ENCODE measurements at places on chromosomes 7 and 10.
A peak's percentile ranks its signal among the peaks of the same experiment; 100 is the strongest.

- no peak for DNase-seq
These were observed 251.7 kb upstream of the CXCL12 start for GRCh38 chr10:44636625-44637024.

DNA sequence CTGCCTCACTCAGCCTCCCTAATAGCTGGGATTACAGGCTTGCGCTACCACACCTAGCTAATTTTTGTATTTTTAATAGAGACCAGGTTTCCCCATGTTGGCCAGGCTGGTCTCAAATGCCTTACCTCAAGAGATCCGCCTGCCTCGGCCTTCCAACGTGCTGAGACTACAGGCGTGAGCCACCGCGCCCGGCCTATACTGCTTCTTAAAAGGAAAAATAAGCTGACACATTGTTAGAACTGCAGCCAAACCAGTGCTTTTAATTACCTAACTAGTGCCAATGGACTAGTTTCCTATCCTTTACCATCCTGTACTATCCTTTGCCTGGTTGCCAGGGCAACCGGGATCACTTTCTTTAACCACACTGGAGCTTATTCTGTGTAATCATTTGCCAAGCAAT is 108.0 kb downstream of the LRRTM3 start:
- DNase-seq = no peak

DNA sequence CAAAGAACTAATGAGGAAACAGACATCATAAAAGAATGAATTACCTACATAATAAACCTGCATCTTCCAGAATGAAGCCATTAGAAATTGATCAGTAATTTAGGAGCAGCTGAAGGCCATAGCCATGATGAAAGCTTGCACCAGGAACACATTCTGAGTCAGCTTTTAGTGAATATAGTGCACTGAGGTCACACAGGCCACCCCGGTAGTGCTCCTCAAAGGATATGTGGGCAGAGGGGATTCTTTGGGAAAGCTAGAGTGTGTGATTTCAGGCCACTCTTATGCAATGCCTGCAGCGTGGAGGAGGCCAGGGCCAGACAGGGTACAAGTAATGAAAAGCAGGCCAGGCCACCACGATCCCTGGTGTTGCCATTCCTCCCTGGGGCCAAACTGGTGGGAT is 451.9 kb downstream of the GRID1 start:
- no peak for DNase-seq

DNA sequence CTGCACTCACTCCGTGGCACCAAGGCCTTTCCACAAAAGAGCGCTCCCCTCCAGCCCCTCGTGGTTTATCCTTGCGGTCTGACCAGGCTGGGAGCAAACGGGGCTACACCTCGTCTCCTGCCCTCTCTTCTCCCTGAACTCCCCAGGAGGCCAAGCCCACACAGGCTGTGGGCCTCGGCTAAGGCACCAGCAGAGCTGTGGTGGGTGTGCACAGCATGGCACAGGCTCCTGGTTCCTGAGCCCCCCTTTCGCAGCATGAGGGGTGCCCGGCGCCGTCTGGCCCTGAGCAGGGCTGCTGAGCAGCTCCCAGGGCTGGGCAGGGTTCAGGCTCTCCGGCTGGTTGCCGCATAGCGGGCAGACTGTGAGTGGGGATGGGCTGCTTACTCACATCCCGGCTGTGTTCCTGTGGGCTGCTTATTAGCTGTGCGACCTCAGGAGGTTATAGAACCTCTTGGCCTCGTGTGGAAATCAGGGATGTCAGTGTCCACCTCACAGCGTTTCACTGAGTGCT is 90.4 kb downstream of the ZMIZ1 start:
- DNase-seq = no peak

DNA sequence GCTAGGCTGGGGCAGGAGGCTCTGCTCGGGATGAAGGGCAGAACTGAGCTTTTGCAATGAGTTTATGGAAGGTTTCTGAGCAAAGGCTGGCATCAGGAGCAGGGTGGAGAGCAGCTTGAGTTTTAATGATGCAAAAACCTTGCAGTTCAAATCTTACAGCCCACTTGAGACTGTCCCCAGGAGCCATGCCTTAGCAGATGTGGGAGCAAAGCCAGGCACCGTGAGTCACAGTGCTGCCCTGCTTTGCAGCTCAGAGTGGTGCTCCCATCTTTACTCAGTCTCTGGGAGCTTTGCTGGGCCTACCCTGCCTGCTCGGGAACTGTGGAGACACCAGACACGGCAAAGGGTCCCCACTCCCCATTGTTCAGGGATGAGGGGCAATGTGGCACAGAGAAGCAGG is 122.4 kb upstream of the NPS start:
- no peak for DNase-seq

GRCh38 chr7:39304178-39304577 is 262.0 kb upstream of the YAE1 start:
- DNase-seq = no peak

DNA sequence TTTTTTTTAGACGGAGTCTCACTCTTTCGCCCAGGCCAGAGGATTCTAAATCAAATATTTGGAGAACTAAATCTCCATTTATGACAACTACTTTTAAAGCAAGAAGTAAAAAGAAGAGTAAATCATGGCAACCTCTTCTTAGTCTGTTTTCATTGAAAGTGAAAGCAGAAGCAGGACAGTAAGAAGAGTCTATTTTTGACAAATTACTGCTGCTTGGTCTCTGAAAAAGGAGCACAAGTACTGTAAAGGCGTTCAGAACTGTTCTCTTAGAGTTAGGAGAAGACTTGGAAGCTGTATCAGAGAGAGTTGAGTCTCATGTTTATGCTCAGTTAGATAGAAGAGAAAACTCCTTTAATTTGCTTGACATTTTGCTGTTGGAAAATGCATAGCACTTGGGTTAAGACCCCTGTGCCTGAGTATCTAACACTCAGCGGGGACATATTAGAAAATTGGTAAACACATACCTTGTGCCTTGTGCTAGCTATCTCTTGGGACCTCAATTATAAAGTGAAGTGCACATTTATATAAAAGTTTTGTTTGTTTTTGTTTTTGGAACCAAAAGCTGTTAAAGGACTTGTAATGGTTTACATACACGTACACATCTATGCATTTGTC is 433.0 kb downstream of the ANKRD7 start:
- peak; percentile 21 for DNase-seq

DNA sequence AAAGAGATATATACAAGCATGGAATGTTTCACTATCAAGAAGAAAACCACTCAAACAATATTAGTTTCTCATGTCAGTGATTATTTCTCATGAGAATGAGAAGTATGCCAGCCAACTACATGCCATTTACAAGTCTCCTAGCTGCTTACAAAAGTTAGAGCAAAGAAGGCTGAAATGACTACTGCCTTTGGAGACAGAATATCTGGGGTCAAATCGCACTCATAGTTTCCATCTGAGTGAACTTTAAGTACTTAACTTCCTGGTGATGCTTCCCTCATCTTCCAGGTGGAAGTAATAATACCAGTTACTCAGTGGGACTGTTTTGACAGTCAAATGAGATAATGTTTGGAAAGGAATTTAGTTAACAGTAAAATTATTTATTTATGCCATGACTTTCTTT is 42.0 kb upstream of the RHOBTB1 start:
- DNase-seq = no peak

- no peak for DNase-seq
These were observed 115.8 kb upstream of the CTBP2 start for GRCh38 chr10:125276133-125276532.

DNA sequence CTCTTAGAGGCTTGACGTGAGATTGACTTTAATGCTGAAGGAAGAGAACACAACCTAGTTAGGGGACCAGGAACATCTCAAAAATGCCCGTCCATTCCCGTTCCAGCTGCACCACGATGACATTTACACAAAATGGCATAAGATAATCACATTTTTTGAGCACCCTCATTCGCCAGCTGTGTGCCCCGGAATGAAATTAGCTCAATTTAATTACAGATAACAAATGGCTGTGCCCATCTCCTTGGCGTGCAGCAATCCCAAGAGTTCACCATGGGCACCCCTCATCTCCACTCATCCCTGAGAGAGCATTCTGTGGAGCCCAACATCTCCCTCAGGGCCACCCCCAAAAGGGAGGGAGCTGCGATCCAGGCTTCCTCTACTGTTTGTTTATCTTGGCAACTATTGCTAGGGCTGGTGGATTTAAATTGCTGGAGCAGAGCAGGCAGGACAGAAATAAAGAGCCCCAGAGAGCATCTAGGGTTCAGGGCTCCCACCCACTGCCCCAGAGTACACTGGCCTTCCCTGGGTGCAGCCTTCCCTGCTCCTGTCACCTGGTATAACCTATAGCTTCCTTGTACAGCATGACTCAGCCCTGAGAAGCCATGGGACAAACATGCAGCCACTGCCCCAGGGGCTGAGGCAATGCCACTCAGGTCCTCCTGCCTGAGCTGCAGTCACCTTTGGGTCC is 263.5 kb downstream of the ZEB1 start:
- no peak for DNase-seq

DNA sequence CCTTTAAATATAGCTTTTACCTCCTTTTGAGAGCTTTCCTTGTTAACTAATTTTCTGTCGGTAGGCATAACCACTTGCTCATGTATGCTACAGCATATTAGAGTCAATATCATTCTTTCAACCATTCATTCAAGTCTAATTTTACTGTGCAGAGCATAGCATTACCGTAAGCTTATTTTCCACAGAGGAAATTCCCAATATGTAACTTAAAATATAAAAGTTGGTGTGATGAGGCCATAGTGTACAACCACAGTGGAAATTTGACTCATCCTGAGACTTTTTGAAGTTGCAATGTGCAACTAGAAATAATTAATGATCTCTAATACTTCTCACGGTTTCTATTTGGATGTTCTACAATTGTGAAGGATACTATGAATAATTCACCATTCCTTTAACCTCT is 80.6 kb upstream of the KLF6 start:
- DNase-seq = no peak

DNA sequence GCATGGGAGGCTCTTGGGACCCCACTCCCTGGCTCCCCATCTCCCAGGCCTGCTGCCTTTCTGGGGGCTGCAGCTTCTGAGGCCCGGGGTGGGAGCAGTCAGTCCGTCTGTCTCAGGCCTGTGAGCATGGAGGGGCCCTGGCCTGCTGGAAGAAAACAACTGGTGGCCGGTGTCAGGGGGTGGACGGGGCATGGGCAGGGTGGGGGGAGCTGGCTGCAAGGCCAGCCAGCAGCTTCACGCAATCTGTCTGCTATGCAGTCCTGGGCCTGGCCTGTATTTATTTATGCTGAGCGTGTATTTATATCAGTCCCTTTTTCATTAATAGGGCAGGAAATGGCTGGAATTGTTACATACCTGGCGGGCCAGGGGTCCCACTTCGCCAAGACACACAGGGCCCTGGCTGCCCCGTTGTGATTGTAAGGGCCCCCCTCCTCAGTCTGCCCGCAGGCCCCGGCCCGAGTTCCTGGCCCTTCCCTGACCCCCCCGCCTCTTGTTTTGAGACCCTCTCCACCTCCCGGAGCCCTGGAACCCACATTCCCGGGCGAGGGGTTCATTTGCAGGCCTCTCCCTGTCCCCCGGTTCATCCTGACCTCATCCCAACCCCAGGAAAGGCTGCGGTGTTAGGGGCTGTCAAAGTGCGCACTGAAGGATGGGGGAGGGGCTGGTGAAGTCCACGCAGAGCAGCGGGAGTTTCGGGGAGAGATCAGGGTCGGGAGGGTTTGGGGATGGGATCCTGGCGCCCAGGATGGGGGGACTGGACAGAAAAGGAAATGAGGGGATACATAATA is 8.2 kb downstream of the TMEM270 start:
- no peak for DNase-seq

GRCh38 chr7:25982684-25983083 is 169.3 kb upstream of the NFE2L3 start:
- no peak for DNase-seq

DNA sequence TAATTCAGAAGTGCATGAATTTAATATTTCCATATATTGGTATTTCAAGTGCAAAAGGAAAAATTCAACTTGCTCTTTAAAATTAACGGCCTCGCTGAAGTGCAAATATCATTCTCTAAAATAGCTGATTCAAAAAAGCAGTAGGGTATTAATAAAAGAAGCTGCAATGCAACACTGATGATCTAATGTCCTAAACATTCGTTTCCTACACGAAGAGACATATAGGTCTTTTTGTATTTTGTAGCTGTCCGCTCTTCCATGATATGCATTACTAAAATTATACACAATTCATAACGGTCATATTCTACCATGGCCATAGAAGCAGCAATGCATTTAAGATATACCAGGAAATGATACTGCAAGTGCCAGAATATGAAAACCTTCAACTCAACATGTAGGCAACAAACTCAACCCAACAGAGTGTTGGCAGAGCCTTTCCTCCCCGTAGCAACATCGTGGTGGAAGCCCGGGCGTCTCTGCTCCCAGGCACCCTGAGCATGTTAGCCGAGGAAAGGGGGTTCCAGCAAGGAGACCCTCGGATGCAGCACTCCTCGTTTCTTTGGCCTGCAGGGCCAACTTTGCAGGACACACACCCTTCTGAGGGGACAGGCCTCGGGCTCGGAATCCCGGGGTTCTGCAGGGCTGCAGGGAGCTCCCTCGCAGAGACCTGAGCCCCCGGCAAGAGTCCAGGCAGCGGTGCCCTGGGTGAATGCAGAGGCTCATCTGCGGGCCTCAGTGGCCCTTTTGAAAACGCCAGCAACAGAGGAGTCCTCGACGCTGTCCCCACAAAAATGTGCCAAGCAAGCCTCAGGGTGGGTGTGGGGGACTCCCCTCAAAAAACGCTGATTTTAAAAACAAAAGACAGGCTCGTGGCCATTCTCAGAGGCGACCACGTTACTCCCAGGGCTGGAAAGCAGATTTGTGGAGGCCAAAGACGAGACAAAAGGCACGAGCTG is 1.6 kb downstream of the FAM171A1 start:
- peak; percentile 48 for DNase-seq

GRCh38 chr10:128538671-128539070 is 412.4 kb upstream of the MKI67 start:
- DNase-seq = no peak

GRCh38 chr10:18450298-18450697 is 201.1 kb downstream of the NSUN6 start:
- no peak for DNase-seq

DNA sequence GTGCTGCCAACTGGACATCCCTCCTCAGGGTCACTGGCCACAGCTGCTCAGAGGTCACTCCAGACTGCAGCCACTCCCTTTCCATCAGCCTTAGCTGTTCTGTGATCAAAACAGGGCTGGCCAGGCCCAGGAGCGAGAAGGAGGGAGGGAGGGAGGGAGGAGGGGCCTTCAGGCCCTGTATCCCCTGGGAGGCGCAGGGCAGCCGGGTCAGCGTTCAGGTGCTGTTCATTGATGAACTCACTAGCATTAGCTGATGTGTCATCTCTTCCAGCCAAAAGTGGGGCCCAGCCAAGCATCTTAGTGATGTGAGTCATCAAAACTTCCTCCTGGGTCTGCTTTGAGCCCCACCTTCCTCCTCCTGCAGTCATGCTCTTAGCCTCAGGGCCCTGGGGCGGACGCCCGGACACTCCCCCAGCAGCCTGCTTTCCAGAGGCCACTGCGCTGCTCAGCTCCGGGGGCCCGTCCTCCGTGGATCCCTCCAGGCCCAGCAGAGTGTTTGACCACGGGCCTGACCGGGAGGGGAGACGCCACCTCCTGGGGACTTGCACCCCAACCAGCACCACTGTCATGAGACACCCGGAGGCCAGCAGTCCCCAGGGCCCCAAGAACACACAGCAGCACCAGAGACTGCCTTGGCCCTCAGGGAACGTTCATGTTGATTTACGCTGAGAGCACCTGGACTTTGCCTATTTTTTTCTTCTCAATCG is 149.2 kb downstream of the PRKAG2 start:
- DNase-seq = no peak

Measured in pons (tissue), 1 donor.